ENCODE measurements at places on chromosomes 7 and 10. TPM values are rescaled to one million over a fixed set of nuclear protein-coding genes. Genes with fewer than 3 reads are reported as not detected.
A peak's percentile ranks its signal among the peaks of the same experiment; 100 is the strongest.

GRCh38 chr7:11706666-11707605 lies 125.1 kb downstream of the THSD7A start:
- no peak overlapping the region for H3K4me3 ChIP-seq
- H3K27ac ChIP-seq = no peak overlapping the region
- no peak for DNase-seq
- H3K27me3 ChIP-seq = no peaks in the 10 kb centered on the region
- H3K4me1 ChIP-seq = peaks cover 8% of the 10 kb centered on the region

DNA sequence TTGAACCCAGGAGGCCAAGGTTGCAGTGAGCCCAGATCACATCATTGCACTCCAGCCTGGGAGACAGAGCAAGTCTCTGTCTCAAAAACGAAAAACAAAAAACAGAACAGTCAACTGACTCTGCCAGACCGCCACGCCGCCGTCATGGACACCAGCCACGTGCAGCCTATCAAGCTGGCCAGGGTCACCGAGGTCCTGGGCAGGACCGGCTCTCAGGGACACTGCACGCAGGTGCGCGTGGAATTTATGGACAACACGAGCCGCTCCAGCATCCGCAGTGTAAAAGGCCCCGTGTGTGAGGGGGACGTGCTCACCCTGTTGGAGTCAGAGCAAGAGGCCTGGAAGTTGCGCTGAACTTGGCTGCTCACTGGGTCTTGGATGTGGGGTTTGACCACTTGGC lies 470.0 kb downstream of the CALN1 start:
- no peaks in the 10 kb centered on the region for H3K4me1 ChIP-seq
- no peak for DNase-seq
- no peaks in the 10 kb centered on the region for H3K36me3 ChIP-seq
- H3K4me3 ChIP-seq = no peak overlapping the region

DNA sequence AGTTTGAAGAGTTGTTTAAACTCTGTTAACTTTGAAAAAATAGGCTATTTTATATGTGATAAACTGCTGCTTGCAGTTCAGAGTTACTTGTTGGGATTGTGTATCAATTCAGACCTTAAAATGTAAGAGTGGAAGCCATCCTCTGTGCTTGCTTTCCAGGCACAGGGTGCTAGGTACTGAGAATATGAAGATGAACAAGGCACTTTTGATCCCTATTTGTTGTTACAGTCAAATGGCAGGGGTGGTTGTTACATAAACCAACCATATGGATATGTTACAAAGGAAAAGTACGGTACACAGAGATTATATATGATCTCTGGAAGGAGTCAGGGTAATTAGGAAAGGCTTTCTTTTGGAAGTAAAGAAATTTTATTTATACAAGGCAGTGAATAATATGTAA lies 63.8 kb downstream of the REEP3 start:
- no peaks in the 10 kb centered on the region for H3K4me1 ChIP-seq
- no peaks in the 10 kb centered on the region for H3K27me3 ChIP-seq
- no peak overlapping the region for H3K27ac ChIP-seq
- H3K36me3 ChIP-seq = no peaks in the 10 kb centered on the region
- H3K4me3 ChIP-seq = no peak overlapping the region
- DNase-seq = no peak

DNA sequence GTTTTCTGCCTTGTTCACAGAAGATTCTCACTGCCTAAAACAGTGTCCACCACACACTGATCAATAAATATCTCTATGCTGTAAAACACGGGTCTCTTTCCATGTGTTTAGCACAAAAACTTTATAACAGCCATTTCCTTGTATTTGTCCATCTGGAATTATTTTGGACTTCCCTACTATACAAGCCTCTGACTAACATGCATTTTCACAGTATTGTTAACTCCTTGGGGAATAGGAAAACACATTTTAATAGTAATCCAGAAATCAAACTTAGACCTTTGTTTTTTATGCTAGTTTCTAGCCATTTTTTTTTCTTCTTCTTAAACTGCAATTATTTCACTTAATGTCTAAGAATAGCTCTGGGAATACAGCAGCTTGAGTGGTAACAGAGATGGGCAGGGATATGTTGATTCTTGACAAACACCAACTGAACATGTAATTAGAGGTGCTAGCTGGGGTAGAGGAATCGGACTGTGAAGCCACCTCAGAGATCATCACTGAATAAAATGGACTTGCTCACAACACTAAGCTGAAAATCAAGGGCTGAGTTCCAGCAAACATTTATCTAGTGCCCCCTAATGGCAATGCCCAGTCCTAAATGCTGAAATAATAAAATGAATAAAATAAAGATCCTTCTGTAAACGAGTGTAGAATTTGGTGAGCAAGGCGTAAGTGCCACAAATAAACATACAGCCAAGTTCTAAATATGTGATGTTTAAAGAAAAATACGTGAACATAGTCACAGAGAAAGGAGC lies 593.1 kb downstream of the SORCS1 start:
- no peaks in the 10 kb centered on the region for H3K27me3 ChIP-seq
- no peak overlapping the region for H3K4me3 ChIP-seq
- no peaks in the 10 kb centered on the region for H3K36me3 ChIP-seq
- H3K4me1 ChIP-seq = no peaks in the 10 kb centered on the region
- no peak for DNase-seq

Gene SAMD9L
- total RNA-seq = 17.7 TPM

GRCh38 chr10:99807786-99808185 lies 25.3 kb downstream of the ABCC2 start:
- H3K4me3 ChIP-seq = no peak overlapping the region
- no peak for DNase-seq
- H3K27me3 ChIP-seq = no peaks in the 10 kb centered on the region
- no peaks in the 10 kb centered on the region for H3K4me1 ChIP-seq

Gene C7orf33
- not detected for total RNA-seq

DNA sequence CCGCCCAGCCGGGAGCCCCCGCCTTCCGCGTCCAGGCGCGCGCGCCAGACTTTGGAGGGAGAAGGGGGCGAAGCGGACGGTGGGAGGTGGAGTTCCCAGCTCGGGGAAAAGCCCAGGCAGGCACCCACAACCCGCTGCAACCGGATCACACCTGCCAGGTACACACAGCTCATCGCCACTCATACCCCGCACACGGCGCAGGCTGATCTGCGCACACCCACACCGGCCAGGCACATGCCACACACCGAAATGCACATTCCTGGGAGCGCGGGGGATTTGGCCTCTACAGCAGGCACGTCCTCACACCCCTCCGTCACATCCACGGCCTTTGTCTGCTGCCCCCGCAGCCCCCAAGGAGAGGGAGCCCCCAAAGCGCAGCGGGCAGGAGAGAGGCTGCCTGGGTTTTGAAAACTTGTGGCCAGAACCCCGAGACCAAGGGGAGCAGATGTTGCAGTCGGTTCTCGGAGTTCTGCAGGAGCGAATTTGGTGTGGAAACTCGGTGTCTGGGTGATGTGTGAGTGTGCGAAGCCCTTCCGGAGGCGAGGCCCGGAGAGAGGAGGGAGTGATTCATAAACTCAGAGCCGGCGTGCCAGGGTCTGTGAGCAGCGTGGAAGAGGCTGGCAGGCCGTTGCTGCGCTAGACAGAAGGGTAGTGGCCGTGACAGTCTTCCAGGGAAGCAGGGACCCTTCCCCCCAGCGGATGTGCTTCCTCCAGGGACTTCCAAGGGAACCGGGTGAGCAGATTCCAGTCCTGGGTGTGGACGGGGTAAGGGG lies 734 bp downstream of the CHST3 start:
- peaks cover 44% of the 10 kb centered on the region for H3K4me1 ChIP-seq
- peak; percentile 95 for DNase-seq
- no peaks in the 10 kb centered on the region for H3K36me3 ChIP-seq

GRCh38 chr7:11366118-11366517 lies 392.4 kb downstream of the PHF14 start:
- DNase-seq = no peak
- no peaks in the 10 kb centered on the region for H3K36me3 ChIP-seq
- no peaks in the 10 kb centered on the region for H3K4me1 ChIP-seq

GRCh38 chr10:111187096-111187495 lies 110.3 kb downstream of the ADRA2A start:
- H3K36me3 ChIP-seq = no peaks in the 10 kb centered on the region
- H3K4me1 ChIP-seq = no peaks in the 10 kb centered on the region
- no peak overlapping the region for H3K4me3 ChIP-seq
- H3K27ac ChIP-seq = no peak overlapping the region
- H3K27me3 ChIP-seq = no peaks in the 10 kb centered on the region
- no peak for DNase-seq

Measured in osteoblast (primary cell).